ENCODE measurements at places on chromosomes 12 and 14.

- DNase-seq = no peak
These were observed 18.5 kb upstream of the MARK3 start for GRCh38 chr14:103366741-103367140.

GRCh38 chr14:65470404-65470880, 57.9 kb downstream of the FUT8 start:
- DNase-seq = no peak

DNA sequence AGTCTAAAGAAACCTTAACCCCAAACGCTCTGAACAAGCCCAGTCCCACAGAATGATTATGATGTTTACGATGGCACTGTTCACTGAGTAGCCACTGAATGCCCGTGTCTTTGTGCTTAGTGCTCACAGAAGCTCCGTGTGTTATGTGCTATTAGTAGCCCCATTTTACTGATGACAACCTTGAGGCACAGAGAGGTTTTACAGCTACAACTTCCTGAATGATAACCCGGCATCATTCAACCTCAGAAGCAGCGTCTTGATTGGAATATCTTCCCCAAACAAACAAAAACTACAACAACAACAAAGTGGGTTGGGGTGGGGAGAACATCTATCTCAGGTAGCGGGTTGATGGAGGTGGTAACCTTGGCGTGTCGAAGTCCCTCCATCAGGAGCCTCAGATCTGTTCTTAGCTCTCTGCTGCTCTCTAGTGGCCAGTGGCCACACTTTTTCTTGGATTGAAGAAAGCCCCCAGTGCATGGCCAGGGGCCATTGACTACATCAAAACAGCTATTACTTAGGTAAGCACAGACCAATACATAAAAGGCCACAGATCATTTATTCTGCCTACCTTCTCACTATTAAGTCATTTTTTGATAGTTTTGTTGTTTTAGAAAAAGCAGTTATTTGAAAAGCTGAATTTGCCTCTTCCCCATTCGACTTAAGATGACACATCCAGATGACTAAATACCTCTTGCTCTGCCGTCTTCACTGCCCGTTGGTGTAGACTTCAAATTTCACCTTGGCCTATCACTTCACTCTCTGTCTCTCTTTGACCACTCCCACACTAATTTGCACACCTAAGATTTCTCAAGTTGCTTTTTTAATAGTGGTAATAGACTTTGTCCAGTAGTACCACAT, 376.9 kb downstream of the GALC start:
- peak; percentile 81 for DNase-seq

- DNase-seq = no peak
These were observed 328.4 kb downstream of the BMP4 start for GRCh38 chr14:53628261-53628660.

DNA sequence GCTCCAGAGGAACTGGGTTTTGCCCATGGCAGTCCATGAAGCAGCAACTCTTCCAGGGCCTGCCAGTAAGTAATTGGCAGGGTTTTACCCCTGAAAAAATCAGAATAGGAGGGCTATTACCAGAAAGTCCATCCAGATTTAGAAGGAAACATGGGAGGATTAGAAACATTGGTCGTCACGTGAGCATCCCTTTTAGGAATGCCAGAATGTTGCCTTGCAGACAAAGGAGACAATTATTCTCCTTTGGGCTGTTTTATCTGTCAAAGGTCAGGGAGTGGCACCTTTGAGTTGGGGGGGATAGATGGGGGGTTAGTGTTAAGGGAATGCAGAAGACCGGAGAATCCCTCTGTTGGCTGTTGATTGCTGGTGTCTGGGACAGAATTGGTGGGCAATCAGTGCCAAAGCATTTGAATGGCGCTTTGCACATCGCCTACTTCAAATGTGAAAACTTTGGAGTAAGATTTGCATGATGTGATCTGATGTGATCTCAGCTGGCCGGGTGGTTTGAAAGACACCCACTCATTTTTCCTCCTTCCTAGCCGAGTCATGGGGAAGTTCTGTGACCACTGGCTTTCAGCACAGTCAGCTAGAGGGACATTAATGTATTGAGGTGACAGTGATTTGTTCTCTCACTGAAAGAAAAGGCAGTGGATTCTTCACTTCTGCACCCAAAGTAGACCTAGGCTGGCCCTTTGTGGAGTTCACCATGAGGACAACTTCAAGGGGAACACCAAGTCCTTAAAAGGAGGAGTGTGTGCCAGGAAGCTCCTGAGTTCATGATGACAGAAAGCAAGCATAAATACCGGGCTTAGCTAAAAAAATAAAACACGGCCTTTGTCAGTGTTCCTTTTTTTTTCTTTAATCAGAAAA, 31.4 kb downstream of the FLVCR2 start:
- DNase-seq = no peak

DNA sequence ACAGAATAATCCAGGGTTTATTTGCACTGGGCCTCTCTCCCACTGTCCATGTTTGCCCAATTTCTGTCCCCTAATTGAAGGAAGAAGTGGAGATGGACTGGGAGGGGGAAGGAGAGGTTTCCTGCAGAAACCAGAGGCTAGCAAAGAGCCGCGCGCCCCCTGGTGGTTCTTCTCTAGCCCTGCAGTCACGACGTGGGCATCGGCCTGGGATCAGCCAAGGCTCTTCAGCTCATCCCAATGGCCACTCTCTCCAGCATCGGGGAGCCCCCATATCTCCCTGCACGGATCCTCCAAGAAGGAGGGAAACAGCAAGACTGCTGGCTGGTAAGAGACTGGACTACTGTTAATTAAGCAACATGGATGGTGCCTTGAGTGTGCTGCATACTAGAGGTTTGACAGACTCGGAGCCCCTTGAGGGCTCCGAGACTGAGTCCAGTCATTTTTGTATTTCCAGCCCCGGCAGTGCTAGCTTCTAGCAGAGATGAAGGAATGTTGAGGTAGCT, 18.7 kb downstream of the ZBTB39 start:
- DNase-seq = peak; percentile 90

- DNase-seq = peak; percentile 14
These were observed 194.6 kb upstream of the FSCB start for GRCh38 chr14:44701563-44702263.

GRCh38 chr14:71551291-71551950, 380.8 kb upstream of the RGS6 start:
- DNase-seq = no peak

DNA sequence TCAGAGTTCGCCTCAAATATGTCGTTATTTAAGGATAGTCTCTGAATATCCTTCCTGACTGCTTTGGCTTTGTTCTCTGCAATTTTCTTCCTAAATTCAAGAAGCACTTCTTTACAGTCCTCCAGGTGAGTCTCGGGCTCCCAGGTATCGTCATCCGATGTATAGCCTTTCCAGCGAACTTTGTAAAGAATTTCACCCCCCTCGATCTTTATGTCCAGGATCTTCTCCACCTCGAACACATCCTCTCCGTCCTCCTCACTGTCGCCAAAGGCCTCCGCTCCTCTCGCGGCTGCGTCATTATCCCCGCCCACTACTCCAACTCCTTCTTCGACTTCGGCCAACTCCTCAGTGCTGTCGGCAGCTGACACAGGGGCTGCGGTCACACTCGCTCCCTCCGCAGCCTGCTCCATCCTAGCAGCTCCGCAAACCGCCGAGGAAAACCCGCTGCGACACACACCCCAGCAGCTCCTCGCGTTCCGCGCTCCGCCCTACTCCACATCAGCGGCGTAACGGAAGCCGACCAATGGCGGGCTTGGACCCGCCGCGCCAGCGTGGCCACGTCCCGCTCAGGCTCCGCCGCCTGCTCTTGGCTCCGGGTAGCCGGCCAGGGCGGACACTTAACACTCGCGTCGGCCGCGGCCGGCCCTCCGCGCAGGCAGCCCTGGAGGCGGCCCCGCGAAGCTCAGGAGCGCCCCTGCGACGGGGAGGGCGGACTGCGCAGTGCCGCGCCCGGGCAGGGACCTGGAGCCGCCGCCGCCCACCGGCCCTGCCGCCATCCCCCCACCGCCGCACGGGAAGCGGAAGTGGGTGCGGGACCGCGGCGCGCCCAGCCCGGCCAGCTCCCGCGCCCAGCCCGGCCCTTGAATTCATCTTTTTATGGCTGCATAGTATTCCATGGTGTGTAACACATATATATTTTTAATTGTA, 4.1 kb downstream of the CD163L1 start:
- DNase-seq = peak; percentile 64

DNA sequence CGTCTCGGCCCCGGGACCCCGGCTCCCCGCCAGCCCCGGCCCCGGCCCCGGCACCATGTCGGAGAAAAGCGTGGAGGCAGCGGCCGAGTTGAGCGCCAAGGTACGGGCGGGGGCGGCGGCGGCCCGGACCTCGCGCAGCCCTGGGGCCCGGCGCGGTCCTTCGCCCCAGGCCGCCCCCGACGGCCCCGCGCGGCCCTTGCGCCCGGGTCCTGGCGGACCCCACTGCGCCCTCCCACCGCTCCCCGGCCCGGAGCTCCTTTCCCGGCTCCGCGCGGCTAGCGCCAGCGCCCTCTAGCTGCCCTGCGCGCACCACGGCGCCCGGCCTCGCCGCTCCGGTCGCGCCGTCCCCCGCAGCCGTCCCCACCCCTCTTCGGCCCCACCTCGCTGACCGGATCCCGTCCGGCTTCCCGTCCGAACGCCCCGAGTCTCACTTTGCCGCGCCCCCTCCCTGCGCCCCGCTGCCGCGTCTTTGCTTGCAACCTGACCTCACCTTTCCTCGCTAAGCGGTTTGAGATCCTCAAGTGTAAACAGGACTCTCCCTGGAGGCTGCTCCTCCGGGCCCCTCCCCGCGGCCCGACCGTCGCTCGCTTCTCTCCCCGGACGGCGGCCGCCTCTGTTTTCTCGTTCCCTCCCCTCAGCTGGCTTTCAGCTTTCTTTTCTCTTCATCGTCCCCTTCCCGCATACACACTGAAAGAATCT, 637 bp downstream of the PTMS start:
- peak; percentile 87 for DNase-seq
